ENCODE measurements at places on chromosomes 4 and X. TPM values are rescaled to one million over a fixed set of nuclear protein-coding genes. Genes with fewer than 3 reads are reported as not detected.

The GPM6B gene
- total RNA-seq, result under 0.01 TPM

The COPS4 gene
- 1.6 TPM for total RNA-seq

The SULT1E1 gene
- not detected for total RNA-seq

The CENPVL2 gene
- not detected for total RNA-seq

The AMBN gene
- total RNA-seq, result not detected
